ENCODE measurements at places on chromosomes 2 and 18.

DNA sequence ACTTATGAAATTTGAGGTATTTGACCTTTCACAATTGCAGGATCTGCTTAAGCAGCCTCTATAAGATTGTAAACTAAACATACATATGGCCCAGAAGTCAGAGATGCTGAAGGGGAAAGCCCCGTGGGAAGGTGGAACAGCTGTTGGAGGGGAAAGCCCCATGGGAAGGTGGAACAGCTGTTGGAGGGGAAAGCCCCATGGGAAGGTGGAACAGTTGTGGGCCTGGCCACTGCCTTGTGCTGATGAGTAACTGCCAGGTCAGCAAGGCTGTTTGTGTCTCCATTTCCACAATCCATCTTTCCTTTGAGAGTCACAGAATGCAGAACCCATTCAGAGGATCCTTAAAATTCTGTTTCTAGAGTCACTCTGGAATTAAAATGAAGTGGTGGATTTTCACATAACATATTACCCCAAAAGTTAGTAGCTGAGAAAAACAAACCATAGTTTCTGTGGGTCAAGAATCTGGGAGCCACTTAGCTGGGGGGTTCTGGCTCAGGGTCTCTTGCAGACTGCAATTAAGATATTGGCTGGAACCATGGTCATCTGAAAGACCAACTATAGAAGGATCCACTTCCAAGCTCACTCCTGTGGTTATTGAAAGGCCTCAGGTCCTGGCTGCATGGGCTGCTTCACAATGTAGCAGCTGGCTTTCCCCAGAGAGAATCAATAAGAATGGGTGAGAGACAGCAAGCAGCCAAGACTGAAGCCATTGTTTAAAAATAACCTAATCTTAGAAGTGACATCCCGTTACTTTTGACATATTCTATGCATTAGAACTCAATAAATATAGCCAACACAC lies 86.6 kb upstream of the CAVIN2 start:
- no peak for DNase-seq

- DNase-seq, result no peak
Observed at GRCh38 chr2:200861617-200862155, 2.8 kb downstream of the CLK1 start.

- DNase-seq, result no peak
Observed at GRCh38 chr2:230715201-230715600, 2.6 kb downstream of the CAB39 start.

DNA sequence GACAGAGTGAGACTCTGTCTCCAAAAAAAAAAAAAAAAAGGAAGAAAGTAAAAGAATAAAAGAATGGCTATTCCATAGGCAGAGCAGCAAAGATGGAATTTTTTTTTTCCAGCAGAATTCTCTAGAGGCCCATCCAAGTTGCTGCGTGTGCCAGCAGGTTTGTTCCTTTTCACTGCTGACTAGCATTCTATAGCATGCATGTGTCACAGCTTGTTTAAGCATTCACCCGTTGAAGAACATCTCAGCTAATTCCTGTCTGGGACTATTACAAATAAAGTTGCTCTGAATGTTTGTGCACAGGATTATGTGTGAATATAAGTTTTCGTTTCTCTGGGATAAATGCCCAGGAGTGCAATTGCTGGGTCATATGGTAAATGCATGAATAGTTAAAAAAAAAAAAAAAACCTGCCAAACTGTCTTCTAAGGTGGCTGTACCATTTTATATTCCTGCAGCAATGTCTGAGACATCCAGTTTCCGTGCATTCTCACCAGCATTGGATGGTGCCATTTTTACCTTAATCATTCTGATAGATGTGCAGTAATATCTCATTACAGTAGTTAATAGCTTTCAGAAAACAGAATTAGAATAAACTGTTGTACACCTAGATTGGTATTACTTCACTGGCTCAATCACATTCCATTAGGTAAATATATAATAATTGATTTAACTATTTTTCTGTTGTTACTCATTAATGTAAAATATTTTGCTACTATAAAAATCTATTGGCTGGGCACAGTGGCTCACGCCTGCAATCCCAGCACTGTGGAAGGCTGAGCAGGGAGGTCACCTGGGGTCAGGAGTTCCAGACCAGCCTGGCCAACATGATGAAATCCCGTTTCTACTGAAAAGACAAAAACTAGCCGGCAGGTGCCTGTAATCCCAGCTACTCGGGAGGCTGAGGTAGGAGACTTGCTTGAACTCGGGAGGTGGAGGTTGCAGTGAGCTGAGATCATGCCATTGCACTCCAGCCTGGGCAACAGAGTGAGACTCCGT lies 47.5 kb upstream of the ASAP2 start:
- DNase-seq, result no peak

DNA sequence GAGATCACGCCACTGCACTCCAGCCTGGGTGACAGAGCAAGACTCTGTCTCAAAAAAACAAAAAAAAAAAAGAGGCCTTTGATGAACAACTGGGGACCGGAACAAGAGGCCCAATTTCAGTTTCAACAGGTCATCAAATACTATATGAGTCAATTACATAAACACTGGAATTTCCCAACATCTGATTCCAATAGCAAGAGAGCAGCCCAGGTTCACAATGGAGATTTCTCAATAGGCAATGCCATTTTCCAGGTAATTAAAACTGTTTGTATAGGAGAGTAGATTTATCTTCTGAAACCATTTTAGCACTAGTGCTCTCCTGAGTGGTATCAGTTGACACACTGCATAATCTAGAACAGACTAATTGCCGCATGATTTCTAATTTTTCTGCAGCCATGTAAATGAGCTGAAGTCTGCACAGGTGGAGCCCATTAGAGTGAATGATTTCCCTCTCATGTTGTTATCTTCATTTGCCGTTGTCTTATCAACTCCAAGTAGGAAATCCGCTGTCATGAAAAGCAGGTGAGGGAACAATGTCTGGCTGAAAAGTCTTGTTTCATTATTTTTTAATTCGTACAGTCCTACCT lies 264.1 kb upstream of the MEIS1 start:
- DNase-seq, result no peak

- DNase-seq, result no peak
Observed at GRCh38 chr2:241802421-241803318, 6.3 kb upstream of the NEU4 start.

- peak; percentile 56 for DNase-seq
Observed at GRCh38 chr2:10042301-10043161, 819 bp upstream of the KLF11 start.

DNA sequence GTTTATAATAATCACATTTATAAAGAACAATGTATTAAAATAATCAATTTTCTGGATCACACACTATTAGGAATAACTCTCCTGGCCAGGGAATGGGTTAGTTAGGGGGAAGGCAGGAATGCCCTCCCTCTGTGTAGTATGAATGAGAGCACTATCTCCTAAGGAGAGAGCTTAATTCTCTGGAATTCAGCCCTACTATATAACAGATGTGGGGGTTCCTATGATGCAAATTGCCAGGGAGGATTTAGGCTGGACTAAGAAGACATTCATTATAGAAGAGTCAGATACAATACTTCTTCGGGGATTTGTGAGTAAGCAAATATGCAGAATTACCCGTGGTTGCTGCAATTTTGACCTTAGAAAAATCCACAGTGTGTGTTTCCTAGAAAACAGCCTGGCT lies 250.1 kb upstream of the VRK2 start:
- no peak for DNase-seq

DNA sequence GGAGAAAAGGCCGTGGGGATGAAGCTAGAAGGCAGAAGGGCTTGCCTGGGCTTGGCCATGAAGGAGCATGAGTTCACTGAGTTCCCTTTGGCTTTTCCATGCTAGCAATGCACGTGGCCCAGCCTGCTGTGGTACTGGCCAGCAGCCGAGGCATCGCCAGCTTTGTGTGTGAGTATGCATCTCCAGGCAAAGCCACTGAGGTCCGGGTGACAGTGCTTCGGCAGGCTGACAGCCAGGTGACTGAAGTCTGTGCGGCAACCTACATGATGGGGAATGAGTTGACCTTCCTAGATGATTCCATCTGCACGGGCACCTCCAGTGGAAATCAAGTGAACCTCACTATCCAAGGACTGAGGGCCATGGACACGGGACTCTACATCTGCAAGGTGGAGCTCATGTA lies 2.9 kb downstream of the CTLA4 start:
- no peak for DNase-seq

- DNase-seq, result no peak
Observed at GRCh38 chr2:212154477-212154878, 384.1 kb downstream of the ERBB4 start.

DNA sequence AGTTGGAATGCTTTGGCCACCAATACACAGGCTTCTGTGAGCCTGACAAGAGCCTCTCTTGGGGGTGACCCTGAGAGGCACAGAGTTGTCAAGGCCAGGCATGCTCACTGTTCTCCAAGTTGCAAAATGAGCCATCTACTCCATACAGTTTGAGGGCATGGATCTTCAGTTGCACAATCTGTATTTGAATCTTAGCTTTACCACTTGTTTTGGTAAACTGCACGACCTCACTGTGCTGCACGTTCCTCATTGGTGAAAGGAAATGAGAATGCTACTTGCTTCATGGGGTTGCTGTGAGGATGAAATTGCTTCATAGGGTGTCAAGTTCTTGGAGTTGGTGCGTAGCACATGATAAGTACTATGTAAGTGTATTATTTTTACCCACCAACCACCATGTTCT lies 12.0 kb upstream of the HAAO start:
- DNase-seq, result no peak

GRCh38 chr18:48660346-48661228 lies 121.8 kb downstream of the CTIF start:
- no peak for DNase-seq

All from activated T-cell treated with anti-CD3 and anti-CD28 coated beads, Interleukin-2, amount 50 U/mL, for 1 hour (primary cell).